ENCODE measurements at places on chromosomes 6 and 20.

- no peak for DNase-seq
These were observed 28.8 kb upstream of the TLDC2 start for GRCh38 chr20:36847009-36847709.

DNA sequence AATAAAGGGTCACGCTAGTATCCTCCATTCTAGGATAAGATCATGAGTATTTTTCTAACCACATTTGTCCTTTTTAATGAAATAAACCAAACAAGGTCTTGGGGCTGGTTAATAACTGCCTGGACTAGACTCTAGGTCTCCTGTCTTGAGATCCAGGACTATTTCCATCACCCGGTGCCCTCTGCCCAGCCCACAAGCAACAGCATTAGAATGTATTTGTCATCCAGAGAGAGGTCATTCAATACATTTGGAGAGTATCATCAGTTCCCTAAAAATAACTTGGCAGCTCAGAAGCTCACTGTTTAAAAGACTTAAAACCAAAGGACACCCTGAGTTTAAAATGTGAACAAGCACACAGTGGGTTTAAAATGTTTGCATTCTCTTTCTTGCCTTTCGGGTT, 4.4 kb upstream of the RBM24 start:
- DNase-seq = no peak

DNA sequence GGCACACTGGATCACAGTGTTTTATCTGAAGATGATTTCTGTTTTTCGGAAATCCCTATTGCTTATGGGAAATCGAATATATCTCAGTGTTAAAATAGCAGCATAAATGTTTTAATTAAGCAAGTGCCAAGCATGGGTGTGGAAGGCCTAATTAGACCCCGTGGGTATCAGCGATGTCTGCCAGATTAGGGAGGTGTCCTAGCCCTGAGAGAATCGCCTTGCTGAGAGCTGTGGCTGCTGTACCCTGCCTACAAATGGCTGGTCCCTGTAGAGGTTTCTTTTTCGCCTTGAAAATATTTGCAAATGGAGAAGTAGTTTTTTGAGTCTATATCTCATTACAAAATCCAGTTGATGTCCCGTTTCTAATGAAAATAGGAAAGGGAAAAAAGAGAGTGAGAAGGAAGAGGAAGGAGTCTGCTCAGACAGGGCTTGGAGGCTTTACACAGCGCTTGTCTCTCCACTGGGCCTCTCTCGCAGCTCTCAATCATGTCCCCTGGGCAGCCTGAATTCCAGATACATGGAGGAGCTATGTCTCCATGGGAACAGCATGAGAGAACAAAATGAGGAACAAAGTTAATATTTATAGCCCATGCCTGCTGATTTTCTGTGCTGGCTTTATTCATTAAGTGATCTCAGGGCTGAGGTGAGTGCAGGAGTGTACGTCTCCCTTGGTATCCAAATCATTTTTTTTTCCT, 35.2 kb upstream of the BCLAF1 start:
- no peak for DNase-seq

DNA sequence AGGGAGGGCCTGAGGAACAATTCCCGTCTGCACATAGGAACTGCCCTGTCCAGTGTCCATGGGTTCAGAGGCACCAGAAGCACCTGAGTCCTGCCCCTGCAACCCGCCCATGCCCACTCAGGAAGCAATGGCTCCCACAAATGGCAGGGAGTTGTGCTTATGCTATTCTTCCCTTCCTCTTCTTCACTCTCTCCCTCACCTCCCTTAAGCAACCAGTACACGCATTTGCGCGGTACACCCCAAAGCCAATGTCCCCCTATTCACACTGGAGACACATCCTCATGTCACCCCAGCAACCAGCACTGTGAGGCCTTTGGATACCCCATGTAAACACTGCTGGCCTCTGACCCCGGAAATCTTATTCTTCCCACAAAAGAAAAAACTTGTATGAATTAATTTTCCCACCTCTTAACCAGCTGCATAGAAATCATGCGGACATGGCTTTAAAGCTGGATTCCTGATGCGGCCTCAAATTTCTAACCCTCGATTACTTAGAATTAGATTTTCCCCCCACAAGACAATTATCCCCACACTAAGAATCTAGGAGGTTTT, 30.9 kb downstream of the FYN start:
- DNase-seq = no peak

GRCh38 chr6:17032988-17033634, 68.7 kb upstream of the STMND1 start:
- no peak for DNase-seq

DNA sequence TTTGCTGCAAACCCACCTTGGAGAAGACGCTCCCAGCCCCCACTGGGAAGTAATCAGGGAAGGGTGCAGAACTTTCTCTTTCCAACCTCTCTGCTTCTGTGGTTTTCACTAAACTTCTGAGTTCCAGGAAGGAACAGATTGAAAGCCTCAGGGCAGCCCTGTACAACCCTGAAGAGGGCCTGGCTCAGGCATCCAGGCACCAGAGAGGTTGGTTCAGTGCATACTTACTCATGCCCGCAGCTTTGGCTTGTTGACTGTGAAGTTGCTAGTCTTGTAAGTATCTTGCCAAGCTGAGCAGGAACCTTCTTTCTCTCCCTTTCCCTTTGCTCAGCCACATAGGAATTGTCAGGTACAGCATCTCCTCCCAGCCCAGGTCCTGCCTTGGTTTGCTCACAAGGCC, 272.2 kb upstream of the FOXQ1 start:
- DNase-seq = no peak

GRCh38 chr6:116027801-116028200, 32.9 kb downstream of the FRK start:
- no peak for DNase-seq

GRCh38 chr20:48782053-48782452, 45.7 kb downstream of the PREX1 start:
- no peak for DNase-seq

- no peak for DNase-seq
These were observed 593 bp downstream of the DNMT3B start for GRCh38 chr20:32762754-32763201.

DNA sequence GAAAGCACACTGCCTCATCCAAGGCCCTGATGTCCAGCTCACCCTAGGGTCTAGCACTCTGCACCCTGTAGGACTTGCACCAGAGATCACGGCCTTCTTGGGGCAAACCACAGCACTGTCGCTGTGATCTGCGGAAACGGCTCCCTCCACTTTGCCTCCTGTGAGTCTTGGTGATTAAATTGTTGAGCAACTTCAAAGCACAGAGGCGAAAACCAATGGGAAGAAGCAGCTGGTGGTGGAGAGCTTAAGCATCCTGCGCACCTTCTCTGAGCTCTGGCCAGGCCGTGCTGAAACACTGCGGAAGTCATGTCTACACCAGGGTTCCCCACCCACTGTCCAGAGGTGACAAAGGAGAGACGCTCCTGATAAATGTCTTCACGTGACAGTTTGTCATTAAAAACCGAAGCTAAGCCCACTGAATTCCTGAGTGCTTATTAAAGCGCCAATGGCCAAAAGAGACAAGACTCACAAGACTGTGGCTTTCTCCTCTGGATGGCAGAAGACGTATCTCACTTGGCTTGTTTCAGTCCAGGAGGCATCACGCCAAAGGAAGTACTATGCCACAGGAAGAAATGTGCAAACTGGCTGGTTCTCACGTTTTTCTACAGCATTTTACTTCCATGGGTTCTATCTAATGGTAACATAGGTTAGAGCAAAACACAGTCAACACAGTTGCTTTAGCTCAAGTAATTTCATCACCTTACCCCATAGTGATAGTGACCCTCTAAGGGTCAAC, 3.1 kb downstream of the RAMACL start:
- no peak for DNase-seq

DNA sequence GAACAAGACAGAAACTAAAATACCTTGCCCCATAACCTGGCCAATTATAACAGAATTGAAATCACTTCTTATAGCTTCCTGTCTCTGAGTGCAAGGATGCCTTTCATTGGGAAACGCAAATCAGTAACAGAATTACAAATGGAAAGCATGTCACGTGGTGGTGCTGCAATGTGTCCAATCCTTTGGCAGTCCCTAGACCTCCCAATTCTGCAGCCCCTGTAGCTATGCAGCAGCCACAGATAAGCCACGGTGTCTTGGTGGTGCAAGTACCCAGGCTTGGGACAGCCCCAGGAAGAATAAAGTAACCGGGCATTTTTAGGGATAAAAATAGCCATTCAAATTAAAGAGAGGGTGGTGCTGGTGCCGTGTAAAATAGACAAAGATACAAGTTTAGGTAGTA, 134.6 kb upstream of the CCN2 start:
- DNase-seq = no peak

- DNase-seq = no peak
These were observed 516.6 kb upstream of the JARID2 start for GRCh38 chr6:14729129-14729871.

GRCh38 chr6:118350881-118351430, 197.1 kb upstream of the PLN start:
- DNase-seq = no peak

GRCh38 chr6:1423578-1423977, 34.2 kb downstream of the FOXF2 start:
- DNase-seq = no peak

GRCh38 chr6:71034563-71035345, 77.9 kb upstream of the B3GAT2 start:
- no peak for DNase-seq

DNA sequence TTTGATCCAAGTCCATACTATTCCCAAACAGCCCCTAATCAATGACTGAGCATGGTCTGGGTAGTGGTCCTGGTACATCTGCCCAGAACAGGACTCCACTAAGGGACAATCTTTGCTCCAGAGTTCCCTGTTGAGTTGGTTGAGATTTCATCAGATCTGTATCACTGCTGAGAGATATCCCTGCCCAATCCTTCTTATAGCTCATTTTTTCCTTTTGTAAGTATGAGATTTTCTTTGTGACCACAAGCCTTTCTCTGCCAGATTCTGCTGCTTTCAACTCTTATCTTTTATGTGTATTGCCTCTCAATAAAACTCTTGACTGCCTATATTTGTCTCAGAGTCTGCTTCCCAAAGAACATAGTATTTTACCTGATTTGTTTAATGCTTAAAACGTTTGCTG, 46.2 kb upstream of the LAMA2 start:
- DNase-seq = no peak

DNA sequence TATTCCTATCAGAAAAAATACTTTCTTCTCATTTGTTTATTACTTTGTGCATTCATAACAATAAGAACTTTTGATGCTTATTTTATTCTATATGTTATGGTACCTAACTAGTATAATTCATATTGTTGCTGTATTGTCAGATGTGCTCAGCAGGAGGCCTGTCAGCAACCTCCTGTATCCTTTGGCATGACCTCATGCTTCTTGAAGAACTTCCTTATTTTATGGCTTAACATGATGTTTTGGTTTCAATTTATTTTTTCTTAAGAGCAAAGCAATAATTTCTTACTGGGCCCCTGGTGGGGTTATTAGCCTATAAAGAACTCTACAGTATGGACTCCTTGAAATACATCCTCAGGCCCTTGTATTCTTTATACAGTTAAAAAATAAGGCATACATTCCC, 17.3 kb downstream of the GGTLC1 start:
- no peak for DNase-seq

- no peak for DNase-seq
These were observed 1293.1 kb upstream of the EYS start for GRCh38 chr6:67000121-67000520.

GRCh38 chr6:79466207-79466834, 70.9 kb downstream of the LCA5 start:
- DNase-seq = no peak

GRCh38 chr6:4039348-4039747, 39.6 kb downstream of the FAM217A start:
- no peak for DNase-seq

GRCh38 chr6:42251911-42252637, 34.4 kb upstream of the MRPS10 start:
- no peak for DNase-seq

DNA sequence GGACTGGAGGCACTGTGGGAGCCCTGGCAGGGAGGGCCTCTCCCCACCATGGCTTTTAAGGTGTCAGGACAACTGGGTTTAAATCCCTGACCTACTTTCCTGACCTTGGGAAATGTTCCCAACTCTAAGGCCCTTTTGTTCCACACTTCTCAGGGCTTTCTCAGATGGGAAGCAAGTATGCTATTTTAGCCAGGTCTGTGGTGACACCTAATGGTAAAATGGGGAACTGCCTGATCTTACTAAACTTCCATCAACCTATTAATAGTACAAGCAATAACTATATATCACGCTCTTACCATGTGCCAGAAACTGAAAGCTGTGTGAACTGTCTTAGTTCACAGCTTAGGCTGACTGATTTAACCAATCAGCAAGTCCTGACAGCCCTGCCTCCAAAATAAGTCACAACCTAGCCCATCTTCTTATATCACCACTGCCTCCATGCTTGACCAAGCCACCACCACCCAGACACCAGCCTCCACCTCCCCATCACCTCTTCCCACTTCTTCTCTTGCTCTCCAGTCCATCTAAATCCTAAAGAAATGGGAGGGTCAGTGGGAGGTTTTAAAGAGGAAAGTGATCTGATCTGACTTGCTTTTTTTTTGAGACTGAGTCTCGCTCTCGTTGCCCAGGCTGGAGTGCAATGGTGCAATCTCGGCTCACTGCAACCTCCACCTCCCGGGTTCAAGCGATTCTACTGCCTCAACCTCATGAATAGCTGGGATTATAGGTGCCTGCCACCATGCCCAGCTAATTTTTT, 6.9 kb upstream of the BLCAP start:
- DNase-seq = no peak

GRCh38 chr20:57928181-57928967, 218.6 kb upstream of the PMEPA1 start:
- no peak for DNase-seq

DNA sequence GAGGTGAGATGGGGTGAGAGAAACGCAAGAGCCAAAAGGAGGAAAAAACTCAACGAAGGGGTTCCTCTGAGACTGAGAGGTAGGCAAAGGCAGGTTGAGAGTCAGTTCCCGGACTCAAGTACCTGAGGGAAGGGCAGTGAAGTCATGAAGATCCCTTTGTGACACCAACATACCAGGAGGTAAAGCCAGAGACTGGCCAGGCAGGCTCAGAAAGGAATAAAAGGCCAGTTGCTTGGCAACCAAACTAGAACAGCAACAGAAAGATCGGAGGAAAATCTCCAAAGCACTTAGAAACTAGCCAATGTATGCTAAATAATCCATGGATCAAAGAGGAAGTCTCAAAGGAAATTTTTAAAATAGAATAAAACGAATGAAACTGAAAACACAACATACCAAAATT, 209.8 kb upstream of the PROKR2 start:
- no peak for DNase-seq

DNA sequence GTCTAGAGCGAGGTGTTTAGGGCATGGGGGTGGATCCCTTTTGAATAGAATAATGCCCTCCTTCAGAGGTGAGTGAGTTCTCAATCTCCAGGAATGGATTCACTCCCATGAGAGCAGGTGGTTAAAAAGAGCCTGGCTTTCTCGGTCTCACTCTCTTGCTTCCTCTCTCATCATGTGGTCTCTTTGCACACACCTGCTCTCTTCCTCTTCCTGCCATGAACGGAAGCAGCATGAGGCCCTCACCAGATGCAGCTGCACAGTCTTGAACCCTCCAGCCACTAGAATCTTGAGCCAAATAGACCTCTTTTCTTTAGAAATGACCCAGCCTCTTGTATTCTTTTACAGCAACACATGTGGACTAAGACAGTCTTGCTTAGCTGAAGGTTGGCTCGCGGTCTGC, 119.3 kb downstream of the BMP7 start:
- no peak for DNase-seq

- DNase-seq = no peak
These were observed 30.7 kb downstream of the PTPN1 start for GRCh38 chr20:50540620-50541605.
